ENCODE measurements at places on chromosomes 11 and 22. TPM values are rescaled to one million over a fixed set of nuclear protein-coding genes. Genes with fewer than 3 reads are reported as not detected.

DNA sequence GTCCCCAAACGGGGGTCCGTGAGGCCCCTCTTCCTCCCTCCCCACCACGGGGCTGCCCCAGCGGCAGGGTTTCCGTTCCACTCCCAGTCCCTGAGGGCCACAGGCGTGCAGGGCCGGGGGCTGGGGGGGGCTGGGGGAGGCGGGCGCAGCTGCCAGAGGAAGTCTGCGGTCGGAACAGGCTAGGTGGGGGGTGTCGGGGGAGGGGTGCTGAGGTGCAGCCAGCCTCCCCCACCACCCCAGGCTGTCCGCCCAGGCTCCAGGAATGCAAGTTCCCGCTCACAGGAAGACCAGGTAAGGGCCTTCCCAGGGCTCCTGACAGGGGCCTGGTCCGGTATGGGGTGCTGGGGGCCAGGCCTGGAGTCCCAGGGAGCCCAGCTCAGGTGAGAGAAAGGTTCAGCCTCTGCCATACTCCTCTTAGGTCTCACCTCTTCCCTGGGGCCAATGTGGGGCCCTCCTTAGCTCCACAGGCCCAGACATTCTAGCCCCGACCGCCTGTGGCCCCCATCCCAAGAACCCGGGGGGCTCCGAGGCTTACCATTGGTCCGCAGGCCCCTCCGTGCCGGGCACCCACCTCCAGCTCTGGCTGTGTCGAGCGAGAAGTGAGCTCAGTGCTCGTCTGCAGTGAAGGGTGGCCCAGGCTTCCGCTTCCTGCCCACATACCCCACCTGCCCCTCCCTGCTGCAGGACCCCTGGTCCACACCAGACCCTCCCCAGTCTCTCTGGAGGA, at the start of gene PTPRCAP:
Gene PTPRCAP, minus strand, starts transcription at position 601 of the 727 bp plus-strand sequence. Its CDS starts 63 bp downstream, at position 538.
- DNase-seq: peak; percentile 89

- DNase-seq: no peak
Measured at GRCh38 chr11:124738713-124739478, 846 bp upstream of the NRGN start.

DNA sequence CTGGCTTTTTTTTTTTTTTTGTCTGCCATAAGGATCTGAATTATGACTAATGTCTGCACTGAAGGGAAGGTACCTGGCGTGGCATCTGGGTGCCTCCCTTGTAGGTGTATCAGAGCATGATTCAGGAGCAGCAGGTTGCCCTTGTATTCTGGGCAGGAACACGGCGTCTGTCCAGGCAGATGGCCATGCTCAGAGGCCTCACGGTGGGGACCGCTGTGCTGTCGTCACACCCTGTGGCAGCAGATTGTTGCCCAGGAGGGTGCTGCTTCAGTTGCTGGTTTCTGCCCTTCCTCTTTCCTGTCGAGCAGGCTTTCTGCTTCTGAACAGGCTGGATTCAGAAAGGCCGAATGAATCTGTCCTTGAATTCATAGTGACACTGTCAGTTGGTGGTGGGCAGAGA, 11.0 kb downstream of the ZNRF3 start:
- no peak for DNase-seq

DNA sequence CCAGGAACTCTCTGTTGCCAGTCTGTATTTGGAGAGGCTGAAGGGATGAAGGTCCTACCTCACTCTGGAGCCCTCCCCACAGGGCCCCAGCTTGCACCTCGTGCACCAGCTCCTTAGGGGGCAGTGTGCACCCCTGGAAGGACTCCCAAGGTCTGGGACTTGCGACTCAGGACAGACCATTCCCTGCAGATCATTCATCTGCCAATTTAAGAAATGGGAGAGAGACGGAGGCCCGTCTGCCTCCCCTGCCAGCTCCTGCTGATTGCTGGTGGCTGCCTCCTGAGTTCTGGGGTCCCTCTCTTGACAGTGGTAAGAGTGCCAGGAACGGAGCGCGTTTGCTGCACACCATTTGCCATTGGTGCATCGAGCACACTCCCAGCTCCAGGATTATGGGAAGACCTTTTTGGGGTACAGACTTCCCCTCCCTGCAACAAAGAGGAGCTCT, 27.4 kb upstream of the MALAT1 start:
- DNase-seq: no peak

- DNase-seq: peak; percentile 18
Measured at GRCh38 chr11:47714554-47715081, 551 bp downstream of the AGBL2 start.

DNA sequence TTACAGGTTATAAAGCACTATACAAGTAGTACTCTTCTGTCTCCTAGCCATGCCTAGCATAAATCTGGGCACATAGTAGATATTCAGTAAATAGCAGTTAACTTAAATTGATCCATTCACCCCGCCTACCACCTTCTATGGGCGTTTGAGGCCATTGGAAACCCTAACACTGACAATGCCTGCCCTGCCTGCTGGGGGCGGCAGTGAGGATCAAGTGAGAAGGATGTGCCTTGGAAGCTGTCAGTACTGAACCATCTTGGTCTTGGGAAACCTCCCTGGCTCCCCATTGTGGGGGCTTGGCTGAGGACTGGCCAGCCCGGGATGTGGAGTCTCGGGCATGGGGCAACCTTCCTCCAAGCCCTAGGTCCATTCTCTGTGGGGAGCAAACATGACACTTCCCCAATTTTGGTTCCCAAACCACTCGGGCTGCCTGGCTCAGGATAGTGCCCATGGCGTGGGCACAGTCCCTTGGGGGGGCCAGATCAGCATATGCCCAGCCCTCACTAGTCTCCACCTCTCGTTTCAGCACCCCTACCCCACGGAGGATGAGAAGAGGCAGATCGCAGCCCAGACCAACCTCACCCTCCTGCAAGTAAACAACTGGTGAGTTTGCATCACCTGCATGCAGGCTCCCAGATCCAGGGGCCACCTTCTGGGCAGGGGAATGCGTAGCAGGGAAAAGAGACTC, 67.4 kb downstream of the FEZ1 start:
- DNase-seq: peak; percentile 40

DNA sequence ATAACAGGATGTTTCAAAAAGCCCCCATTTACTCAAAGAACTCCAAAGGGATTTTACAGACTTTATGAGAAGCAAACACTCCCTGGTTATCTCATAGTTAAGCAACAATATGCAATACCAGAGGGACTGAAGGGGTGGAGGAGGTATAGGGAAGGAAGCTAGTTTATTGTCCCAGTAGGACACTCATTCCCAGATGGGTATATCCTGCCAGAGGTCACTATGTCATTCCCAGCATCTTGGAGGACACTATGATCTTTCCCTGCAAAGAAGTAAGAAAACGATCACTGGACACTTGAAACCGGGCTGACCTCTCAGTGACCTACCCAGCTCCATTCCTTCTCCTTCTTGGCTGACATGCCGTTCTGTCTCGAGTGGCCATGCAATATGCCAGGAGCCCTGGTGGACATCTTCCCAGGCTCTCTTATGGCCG, 114.5 kb downstream of the NAT10 start:
- no peak for DNase-seq

DNA sequence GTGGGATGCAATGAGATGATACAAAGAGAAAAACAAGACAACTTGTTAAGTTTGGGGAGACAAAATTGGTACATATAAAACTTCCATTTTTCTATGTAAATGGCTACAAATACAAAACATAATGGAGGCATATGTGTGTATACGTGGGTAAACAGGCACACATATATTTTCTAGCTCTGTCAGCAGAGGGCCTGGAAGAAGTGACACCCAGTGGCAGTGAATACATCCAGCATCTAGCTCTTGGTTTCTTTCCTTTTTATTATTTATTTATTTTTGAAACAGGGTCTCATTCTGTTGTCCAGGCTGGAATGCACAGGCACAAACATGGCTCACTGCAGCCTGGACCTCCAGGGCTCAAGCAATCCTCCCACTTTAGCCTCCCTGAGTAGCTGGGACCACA, 5.0 kb upstream of the RASL10A start:
- DNase-seq: no peak

- DNase-seq: peak; percentile 99
Measured at GRCh38 chr11:58578136-58578634, 678 bp upstream of the ZFP91 start.

DNA sequence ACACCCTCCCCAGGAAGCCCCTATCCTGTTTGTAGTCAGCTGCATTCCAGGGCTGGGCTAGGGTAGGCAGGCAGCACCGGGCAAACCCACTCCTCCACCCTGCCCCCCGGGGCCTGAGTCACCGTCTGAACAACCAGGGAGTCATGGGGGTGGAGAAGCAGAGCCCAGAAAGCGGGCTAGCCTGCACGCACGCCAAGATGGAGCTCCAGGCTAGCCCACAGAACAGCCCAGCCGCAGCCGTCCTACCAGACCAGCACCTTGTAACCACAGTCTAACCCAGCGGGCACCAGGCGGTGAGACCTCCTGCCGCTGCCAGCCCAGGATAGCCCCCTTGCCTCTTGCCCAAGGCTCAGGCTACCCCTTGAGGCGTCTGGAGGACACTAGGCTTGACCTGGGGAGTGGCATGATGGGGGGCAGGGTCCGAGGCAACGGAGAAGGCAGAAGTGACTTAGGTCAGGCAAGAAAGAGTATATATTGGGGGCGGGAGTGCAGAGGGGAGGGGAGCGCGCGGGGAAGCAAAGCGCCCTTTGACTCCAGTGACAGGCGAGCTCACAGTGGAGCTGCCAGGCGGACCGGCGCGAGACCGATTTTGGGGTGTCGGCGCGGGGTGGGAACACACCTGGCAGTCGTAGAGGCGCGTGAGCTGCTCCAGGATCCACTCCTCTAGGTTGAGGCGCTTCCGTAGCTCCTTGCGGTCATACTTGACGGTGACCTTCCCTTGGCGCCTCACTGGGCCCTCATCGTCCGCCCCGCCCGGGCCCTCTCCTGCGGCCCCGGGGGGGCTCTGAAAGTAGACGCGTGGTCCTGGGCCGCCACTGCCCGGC, 734 bp downstream of the PPP1R14B start:
- DNase-seq: peak; percentile 98

DNA sequence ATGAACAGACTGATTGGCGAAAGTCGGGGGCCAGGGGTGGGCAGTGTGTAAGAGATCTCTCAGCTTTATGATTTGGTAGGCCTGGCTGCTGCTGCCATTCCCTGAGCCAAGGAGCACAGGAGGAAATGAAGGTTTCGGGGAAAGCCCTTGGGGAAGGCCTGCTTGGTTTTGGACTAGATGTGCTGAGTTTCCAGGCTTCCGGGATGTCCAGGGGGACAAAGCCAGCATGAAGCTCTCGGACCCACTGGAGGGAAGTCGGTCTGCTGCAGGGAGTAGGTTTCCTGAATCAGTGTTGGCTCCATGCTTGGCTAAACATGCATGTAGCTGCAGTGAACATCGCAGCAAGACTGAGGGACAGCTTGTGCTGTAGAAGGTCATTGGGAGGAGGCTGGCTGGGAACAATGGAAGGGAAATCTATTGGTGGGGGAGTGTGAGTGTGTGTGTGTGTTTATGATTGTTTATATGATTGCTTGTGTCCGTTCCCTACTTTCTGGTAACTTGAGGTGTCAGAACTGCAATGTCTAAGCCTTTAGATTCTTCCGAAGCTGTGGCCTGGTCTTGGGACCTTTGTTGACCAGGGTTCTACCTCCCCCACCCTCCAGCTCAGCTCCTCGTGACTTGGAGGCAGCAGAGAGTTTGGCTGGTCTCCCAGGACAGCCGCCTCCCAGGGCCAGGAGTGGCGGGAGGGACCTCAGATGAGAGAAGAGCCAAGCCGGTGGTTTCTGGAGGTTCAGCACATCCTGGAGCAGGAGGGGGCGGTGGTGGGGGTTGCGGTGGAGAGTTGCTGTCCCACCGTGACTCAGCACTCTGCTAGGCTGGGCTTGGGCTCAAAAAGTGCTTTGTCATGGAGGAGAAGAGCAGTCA, 4.0 kb upstream of the FTH1 start:
- peak; percentile 98 for DNase-seq

DNA sequence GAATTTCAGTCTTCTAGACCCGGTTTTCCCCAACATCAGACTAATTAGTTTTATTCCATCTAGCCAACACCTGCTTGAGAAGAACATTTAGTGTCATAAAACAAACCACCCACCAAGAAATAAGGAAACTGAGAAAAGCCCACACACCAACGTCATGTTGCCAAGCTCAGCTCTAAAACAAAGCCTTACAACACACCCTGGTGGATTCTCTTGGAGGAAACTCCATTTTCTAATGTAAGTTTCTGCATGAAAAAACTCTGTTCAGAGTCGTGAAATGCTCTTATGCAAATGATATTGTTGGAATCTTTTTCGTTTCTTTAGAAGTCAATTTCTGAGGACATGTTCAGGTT, 105.0 kb upstream of the RAG2 start:
- DNase-seq: no peak

GRCh38 chr11:125591649-125592304, 875 bp upstream of the STT3A start:
- DNase-seq: peak; percentile 43

- DNase-seq: no peak
Measured at GRCh38 chr11:7488681-7489080, 3.4 kb downstream of the OLFML1 start.

The VWCE gene
- total RNA-seq: not detected

The MPPED1 gene
- 0.29 TPM for total RNA-seq

The TTC12 gene
- 21.7 TPM for total RNA-seq

All from lower leg skin (tissue), 4 donors.